ENCODE measurements at places on chromosomes 7 and 10.

DNA sequence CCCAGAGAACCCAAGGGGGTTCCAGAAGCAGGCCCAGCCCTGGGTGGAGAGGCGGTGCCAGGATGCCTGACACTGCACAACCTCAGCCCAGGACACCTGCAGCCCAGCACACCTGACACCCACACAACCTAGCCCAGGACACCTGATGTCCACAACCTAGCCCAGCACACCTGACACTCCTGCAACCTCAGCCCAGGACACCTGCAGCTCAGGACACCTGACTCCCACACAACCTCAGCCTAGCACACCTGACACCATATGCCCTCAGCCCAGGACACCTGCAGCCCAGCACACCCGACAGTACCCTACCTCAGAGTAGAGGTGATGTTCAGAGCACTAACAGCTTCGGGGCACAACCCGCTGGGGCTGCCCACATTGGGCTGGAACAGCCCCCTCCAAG is 87.3 kb downstream of the PAXIP1 start:
- DNase-seq, result no peak

- no peak for DNase-seq
These were observed 259.9 kb downstream of the ZEB1 start for GRCh38 chr10:31578951-31579350.

DNA sequence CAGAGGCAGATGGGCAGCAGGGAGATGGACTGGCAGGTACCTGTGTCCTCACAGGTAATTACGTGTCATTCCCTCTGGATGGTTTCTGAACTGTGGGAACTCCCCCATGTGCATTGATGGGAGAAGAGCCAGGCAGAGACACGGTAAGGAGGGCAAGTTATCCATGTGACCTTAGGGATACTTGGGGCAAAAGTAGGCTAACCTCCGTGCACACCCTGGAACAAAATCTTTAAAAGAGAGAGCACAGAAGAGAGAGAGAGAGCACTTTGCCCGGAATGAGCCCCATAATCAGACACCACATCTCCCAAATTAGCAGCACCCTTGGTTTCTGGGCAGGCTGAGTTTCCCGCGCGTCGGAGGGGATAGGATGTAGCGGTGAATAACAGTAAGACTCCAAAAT is 423.2 kb downstream of the PAXIP1 start:
- DNase-seq, result no peak

DNA sequence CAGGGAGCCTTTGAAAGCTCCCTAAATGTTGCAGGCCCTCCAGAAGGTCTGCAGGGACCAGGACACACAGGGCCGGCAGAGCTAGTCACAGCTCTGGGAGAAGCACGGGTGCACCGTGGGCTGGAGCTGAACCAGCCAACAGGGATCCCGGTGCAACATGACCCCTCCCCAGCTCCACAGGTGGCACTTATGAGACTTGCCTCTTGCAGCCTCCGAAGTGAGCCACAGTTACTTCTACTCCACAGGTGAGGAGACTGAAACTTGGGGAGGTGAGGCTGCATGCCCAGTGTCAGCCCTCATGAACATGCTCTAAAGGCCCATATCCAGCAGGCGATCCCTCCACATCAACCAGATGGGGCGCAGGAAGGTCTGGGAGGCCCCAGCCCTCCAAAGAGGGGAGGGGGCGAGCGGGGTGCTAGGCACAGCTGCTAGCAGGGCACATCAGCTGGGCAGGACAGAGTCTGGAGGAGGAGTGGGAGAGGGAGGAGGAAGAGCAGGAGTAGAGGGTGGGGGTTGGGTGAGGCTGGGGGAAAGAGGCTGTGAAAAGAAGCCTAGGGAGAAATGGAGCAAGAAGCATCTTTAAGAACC is 224.3 kb downstream of the ELFN1 start:
- DNase-seq, result no peak

All from H1 (cell line).